Stimulated activated CD4-positive, alpha-beta T cell treated with anti-CD3 and anti-CD28 coated beads, Interleukin-2, amount 100 ng/mL, for 24 hours (primary cell): ENCODE measurements at places on chromosomes 13 and 19.

DNA sequence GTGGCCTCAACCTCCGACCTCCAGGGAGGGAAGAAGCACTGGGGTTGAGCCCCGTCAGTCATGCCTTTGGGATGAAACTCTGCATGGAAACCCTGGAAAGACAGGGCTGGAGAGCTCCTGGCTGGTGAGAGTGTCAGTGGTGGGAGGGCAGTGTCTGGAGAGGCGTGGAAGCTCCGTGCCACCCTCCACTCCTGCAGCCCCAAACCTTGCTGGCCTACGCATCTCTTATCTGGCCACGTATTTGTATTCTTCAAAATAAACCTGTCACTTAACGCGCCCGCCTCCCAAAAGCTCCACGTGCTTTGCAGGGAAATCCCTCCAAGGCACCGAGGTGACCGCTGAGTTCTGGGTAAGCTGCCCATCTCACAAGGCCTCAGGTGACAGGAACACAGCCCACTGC is 84.3 kb downstream of the TEX29 start:
- no peak for DNase-seq

DNA sequence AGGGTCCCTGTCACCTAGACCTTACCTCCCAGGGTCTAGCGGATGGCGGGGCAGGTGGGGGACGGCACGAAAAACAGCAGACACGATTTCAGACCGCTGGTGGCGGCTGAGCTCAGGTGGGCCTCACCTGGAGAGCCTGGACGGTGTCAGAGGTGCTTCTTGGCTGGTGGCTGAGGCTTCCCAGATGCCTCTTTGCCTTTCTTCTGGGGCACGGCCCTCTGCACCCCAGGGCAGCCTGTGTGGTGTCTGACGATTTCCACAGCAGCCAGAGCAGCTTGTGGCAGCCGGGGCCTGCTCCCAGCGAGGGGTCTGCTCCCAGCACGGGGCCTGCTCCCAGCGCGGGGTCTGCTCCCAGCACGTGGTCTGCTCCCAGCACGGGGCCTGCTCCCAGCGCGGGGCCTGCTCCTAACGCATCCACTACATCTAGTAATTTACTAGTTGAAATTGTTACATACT is 66.7 kb downstream of the ATP11A start:
- no peak for DNase-seq

DNA sequence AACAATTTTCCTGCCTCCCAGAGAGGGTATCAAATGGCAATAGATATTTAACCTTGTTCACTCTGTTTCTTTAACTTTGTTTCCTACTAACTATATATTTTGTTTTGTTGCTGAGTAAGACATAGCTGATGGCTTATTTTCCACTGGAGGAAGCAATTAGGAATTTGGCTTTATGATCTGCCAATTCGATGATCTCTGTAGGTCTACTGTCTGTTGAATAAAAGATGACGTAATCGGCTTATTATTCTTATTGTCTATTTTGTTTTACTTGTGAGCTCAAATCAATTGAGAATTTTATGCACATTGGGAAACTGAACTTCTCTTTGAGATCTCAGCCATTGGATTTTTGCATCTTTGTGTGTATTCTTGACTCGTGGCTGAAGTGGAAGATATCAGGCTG is 862.6 kb downstream of the EFNB2 start:
- DNase-seq: no peak

- peak; percentile 10 for DNase-seq
Observed at GRCh38 chr13:73228546-73228945, 169.7 kb downstream of the KLF5 start.

DNA sequence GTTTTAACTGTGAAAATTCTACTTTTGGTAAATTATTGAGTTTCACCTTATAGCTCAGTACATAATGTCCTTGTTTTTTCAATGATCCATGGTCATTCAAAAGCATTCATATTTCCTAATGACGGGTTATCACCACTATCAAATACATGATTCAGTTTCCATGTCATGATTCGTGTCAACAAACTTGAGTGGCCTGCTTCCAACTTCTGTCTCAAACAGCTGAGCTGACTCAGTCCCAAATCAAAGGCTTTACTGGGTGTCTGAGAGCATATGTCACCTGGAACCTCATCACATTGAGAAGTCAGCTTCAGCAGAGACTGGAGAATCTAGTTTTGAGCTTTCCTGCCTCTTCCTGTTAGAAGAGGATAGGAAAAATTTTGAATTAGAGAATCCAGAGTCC is 40.3 kb upstream of the SGCG start:
- DNase-seq: no peak

DNA sequence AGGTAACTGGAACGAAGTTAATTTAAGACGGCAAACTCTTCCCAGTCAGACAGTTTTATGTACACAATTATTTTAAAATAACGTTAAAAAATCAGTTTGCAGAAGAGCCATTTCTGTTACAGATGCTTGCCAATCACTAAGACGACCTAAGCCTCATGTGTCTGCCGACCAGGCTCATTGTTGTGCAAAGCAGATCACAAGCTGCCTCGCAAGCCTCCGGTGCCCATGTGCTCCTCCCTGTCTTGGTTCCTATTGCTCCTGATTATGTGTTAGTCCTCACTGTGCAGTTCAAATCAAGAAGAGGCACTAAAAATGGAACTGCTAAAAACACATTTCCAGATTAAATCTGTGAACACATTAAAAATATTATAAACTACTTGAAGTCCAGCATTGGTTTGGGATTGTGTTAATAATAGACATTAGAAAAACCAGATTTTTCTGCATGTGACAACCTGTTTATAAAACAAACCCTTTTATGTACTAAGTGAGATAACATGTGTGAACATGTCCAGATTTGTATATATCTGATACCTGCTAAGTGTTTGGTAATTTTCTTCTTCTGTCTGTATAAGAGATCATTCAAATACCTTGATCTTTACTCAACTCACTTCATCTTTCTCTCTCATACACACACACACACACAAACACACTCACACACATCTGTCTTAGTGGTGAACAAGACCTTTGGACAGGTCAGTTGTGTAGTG is 81.9 kb upstream of the SLC15A1 start:
- no peak for DNase-seq

DNA sequence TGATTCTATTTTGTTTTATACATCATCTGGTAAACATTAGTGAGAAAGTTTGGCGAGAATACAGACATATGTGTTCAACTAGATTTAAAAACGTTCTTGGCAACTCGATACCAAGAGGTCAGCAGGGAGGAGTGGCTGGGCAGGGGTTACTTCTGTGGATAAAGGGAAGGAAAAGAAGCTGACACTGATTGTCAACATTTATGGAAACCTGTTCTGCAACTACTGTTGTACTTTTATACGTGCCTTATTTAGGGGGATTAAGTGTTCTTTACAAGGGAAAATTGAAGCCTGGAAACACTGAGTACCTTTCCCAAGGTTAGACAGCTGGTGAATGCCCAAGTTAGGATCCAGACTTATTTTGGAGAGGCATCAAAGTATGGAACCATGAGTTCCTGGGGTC is 65.0 kb downstream of the MTUS2 start:
- no peak for DNase-seq

DNA sequence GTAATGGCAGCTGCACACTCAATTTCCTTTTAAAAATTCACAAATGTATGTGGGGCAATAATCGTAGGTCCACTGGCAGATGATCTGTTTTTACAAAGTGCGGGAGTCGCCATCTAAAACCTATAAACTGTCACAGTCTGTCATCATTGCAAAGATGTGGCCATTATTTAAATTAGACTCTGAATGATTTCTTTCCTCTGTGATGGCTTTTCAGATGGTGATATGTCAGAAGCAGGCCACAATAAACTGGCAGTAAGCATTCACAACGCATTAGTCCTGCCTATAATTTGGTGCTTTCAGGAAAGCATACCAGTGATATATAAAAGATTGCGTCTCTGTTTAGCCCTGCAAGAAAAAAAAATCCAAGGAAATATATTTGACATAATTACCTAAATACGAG is 226.8 kb downstream of the TBC1D4 start:
- DNase-seq: no peak

DNA sequence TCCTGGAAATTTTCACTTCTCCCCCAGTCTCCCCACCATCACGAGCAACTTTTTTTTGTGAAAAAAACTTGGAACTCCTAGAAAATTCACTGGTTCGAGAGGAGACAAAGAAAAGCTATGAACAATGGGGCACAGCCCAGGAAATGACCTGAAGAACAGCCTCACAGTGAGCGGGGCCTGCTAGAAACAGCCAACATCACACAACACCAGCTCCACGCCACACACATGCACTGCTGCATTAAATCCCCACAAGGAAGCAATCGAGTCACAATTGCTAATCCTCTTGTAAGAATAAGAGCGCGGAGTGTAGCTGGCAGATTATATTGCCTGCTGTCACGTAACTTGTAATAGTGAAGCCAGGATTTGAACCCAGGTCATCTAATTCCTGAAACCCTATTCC is 48.8 kb downstream of the SLC7A1 start:
- DNase-seq: no peak

DNA sequence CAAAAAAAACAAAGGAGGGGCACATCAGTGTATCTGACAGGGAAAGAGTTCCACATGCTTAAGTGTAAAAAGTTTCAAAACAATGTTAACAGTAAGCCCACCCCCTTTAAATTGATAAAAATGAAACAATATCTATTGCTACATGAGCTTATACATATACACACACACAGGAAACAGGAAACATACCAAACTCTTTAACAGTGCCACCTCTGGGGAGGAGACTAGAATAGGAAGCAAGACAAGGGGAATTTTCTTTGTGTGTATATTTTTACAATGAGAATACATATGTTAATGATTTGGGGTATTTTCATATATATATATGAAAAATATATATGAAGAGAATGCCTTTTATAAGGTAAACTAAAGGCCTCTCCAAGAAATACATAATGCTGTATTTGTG is 44.7 kb downstream of the TPT1 start:
- DNase-seq: no peak

- no peak for DNase-seq
Observed at GRCh38 chr19:46378268-46378667, 31.4 kb downstream of the PPP5C start.

DNA sequence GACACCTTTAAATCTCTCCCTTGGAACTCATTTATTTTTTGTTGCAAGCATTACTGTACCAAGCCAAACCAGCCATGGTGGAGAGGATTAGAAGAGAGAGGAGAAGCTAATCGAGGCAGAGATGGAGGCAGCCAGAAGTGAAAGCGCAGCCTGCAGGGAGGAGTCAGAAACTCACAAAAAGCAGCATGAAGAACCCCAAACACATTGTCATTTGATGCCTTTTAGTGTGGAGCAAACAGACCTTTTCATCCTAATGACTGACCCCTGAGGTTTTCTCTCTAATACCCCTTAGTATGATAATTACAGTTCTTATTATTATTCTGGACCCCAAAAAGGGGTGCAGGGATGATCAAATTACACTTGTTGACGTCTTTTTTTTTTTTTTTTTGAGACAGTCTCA is 62.5 kb downstream of the TNFRSF19 start:
- no peak for DNase-seq
